Activated CD4-positive, alpha-beta T cell treated with anti-CD3 and anti-CD28 coated beads, Interleukin-2, amount 50 U/mL, for 24 hours (primary cell): ENCODE measurements at places on chromosomes 3 and 15.

GRCh38 chr3:32399030-32399620, 7.5 kb downstream of the CMTM7 start:
- DNase-seq, result no peak

- DNase-seq, result no peak
These were observed 124.2 kb upstream of the LMOD3 start for GRCh38 chr3:69246612-69247011.

- no peak for DNase-seq
These were observed 15.4 kb upstream of the COMMD2 start for GRCh38 chr3:149767720-149768119.

GRCh38 chr3:99651531-99651930, 13.1 kb downstream of the COL8A1 start:
- no peak for DNase-seq

- DNase-seq, result no peak
These were observed 23.8 kb upstream of the RPL29 start for GRCh38 chr3:52019352-52020080.

DNA sequence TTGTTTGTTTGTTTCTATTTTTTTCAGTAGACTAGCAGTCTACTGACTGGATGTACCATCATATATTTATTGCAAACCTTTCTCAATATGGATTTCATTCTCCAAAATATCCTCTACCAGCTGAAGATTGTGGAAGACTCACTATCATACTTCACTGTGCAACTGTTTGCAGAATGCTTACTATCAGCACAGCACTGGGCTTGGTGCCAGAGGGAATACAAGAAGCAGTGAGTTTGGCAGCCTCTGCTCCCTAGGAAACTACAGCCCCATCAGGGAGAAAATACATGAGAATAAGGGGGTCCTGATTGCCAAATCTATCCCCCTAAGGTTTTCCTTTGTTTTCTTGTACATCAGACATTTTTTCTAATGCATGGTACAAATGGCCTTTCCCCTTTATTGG, 27.5 kb downstream of the AQP9 start:
- no peak for DNase-seq

GRCh38 chr3:78757731-78758130, 1010.1 kb downstream of the ROBO1 start:
- DNase-seq, result no peak

DNA sequence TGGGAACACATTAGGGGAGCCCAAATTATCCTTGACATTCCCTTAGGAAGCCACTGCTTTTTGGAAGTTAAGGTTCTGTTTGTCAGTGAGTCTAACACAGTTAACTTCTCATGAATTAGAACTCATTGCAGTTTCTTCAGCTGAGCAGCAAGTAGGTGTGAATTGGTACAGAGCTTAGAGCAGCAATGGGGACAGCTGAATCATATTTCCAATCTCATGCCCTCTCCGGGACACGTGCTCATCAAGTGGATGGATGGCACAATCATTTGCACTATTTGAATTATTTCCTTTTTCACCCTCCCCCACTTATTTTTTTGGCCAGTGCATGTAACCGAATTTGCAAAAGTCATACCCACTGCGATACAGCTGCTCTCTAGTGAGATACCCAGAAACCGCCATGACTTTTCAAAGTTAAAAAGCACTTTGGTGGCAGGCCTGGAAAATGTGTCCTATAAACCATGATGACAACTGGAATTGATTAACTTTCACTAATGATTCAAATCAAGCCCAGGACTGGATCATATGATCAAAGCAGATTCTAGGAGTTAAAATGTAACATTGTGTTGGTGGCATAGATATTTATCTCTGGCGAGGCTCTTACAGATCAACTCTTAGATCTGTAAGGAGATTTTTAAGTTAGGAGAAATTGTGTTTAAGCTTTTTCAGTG, 76.4 kb downstream of the EBLN2 start:
- DNase-seq, result no peak

GRCh38 chr3:18223571-18223970, 201.6 kb downstream of the SATB1 start:
- DNase-seq, result no peak

- DNase-seq, result no peak
These were observed 15.8 kb downstream of the EFCC1 start for GRCh38 chr3:129016720-129017483.

DNA sequence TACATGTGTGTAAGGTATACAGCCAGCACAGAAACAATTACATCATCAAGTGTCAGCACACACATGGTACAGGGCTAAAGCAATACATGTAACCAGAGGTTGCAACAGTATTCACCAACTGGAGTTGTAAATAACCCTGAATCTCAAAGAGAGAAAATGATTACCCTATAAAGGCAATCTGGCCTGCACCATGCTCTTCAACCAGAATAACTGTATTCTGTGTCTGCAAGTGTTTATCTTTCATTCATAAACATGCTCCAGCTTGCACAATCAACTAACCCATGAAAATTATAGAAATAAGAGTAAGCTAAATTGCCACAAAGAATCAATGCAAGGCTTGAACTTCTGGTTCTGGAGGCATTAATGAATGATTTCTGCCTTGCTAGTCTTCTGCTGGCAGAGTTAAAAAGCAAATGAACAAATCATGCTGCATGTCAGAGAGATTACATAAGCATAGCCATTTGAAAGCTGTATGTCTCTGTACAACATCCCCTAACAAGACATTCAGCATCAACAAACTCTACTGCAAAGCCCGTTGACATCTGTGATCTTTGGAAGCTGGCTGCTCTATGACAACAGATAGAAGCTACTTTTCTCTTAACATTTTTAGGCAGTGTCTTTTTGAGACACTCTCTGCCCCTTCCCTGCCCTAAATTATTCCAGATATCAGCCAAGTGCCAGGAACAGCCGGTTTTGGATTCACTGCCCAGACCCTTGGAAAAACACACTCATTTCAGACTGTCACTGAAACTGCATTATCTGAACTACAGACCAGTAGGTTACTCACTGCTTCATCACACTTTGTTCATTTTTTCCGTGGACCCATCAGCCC, 871.0 kb downstream of the OTOL1 start:
- DNase-seq, result no peak

GRCh38 chr3:33980252-33980651, 181.8 kb downstream of the PDCD6IP start:
- no peak for DNase-seq

DNA sequence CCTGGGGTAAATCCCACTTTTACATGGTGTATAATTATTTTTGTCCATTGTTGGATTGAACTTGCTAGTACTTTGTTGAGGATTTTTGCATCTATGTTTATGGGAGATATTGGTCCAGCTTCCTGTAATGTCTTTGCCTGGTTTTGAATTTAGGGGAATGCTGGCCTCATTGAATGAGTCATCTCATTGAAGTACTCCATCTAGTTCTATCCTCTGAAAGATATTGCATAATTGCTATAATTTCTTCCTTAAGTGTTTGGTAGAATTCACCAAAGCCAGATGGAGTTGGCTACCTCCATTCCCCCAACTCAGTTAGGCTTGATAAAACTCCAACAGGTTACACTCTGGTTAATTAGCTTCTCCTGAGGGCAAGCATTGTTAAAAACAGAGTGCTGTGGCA, 237.4 kb upstream of the TGFBR2 start:
- no peak for DNase-seq

DNA sequence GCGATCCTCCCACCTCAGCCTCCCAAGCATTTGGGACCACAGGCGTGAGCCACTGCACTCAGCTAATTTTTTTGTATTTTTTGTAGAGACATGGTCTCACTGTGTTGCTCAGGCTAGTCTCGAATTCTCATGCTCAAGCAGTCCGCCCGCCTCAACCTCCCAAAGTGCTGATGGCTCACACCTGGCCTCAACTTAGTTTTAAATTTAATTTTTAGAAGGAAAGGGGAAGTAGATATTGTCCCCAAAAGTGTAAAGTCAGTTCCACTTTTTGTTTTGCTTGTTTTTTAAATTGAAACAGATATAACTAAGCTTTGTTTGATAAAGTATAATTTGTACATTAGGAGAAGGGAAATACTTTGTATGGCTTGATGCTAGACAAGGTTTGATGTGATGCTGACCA, 31.3 kb upstream of the NFKBIZ start:
- no peak for DNase-seq

DNA sequence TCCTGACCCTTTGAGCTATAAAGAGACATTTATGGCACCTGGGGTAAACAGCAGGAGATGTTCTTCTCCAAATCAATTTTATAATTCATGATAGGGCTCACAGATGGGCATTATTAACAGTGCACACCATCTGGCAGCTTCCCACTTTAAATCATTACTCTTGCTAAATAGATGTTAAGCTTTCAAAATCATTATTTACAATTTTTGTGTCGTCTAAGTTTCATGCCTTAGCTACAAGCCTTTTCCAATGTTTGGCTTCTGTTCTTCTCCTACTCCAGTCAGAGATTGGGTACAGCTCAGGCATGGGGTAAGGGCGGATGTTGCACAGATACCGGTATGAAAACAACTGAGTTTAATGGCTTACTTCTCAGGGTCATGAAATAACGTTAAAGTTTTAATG, 120.9 kb upstream of the PFN2 start:
- no peak for DNase-seq

DNA sequence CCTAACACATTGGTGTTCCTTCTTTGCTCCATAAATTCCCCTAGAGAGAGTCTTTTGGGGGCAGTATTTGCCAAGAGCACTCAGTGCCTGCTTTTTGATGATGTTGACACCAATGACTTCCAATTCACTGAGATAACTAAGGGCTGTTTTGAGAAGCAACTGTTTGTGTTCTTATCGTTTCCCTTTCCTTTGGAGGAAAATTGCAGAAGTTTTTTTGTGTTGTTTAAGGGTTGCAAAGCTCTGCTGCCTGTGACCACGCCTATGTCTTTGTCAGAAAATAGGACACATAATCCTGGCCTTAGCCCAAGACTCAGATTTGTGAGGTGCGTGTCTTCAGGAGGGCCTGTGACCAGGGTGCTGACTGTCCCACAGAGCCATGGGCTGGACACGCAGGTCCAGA, 99.6 kb downstream of the FAM43A start:
- no peak for DNase-seq

GRCh38 chr3:80010021-80010571, 242.3 kb upstream of the ROBO1 start:
- no peak for DNase-seq

DNA sequence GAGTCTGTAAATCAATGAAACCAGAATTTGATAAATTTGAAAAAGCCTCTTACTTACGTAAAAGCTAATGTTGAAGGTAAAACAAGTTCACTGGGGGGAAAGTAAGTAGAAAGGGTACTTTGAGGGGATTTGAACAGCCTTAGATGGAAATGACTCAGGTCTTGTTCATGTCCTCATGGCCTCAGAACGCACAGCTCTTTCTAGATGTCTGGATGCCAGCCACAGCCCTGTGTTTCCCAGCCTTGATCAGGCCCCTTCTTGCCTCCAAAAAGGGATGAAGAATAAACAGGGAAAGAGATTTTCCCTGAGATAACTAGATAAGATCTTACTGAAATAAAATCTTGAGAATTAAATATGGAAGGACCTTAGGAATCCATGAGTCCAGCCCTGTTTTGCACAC, 237.1 kb upstream of the GOLGA6L4 start:
- no peak for DNase-seq

DNA sequence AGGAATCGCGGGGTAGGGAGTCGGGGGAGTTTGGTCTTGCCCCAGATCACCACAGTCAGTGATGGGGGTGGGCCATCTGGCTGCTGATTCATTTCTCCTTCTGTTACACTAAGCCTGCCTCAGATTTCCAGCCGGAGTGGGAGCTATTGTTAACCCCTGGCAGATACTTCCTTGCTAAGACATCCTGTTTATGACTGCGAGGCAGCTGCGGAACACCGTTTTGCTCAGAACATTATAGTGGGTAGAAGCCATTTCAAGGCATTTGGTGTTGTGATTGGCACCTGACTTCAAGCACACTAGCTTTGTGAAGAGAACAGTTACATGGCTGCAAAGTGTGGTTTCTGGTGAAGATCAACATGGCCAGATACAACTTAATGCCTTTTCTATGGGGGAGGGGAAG, 73.8 kb downstream of the FLNB start:
- DNase-seq, result no peak

GRCh38 chr3:78455166-78455565, 1312.6 kb downstream of the ROBO1 start:
- no peak for DNase-seq

DNA sequence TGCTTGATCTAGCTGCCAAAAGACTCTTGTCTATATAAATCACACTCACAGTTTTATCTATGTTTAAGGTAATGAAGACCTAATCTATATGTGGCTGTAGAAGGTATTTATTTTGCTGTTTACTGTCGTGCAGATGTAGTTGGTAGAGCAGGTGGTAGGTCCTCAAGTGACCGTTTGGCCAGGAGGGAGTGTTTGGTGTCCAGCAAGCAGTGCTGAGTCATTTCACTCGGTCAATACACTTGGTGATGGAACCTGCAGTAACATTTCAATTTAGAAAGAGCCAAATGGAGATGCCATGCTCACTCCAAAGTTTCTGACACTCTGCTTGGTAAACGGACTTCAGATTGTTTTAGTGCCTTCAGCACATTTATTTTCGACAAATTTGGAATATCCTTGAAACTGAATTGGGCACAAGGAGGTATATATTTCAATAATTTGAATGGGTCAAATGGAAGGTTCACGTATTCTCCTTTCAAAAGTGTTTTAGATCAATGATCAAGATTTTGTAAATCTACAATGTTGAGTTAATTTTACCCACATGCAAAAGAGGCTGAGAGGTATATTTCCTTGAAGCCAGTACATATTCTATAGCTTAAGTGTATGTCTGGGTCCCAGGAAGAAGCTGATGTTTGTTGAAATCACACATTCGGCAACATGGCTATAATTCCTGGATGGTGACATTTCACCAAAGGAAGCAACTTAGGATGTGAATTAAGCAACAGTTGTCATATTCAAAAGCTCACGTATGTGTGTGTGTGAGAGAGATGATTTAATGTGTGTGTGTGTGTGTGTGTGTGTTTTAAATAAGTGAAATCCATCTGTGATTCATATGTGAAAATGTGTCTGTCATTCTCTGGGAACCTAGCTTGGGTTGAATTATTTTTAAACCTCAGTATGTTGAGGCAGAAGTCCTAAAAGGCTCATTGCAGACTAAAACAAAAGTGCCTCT, 7.7 kb upstream of the CX3CR1 start:
- no peak for DNase-seq

DNA sequence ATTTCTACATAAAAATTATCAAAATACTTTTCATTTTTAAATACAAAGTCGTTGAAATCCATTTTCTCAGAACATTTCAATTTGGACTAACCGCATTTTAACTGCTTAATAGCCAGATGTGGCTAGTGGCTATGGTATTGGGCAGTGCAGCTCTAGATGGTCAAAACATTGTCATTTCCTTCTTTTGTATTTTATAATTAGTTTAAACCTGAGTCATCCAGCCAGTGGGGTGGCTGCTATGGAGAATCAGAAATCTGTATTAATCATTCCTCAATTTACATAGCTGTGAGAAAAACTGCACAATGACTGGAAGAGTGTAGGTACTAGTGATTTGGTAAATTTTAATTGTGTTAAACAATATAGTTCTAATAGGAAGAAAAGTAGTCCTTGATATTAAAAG, 245.3 kb downstream of the PDZRN3 start:
- DNase-seq, result no peak

DNA sequence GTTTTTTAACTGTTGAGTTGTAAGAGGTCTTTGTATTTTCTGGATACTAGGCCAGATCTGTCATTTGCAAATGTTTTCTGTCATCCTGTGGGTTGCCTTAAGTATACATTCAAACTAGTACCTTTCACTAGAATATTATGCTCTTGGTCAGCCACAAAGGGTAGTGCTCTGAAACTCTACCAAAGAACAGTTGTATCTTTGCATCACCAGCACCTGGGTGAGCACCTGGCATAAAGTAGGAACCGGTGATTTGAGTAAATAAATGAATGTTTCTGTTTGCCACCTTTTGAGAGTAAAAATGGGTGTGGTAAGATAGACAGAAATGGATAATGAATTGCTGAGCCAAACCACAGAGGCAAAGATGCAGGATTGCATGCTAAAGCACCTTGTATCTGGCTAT, 98.7 kb downstream of the SLCO3A1 start:
- no peak for DNase-seq
